ENCODE measurements at places on chromosomes 6 and 20. TPM values are rescaled to one million over a fixed set of nuclear protein-coding genes. Genes with fewer than 3 reads are reported as not detected.

PRPH2 gene
- 3.8 TPM for polyA plus RNA-seq

- DNase-seq, result no peak
Observed at GRCh38 chr20:33233129-33233774, 2.5 kb upstream of the BPIFA1 start.

CD109 gene
- 14.8 TPM for polyA plus RNA-seq

DNA sequence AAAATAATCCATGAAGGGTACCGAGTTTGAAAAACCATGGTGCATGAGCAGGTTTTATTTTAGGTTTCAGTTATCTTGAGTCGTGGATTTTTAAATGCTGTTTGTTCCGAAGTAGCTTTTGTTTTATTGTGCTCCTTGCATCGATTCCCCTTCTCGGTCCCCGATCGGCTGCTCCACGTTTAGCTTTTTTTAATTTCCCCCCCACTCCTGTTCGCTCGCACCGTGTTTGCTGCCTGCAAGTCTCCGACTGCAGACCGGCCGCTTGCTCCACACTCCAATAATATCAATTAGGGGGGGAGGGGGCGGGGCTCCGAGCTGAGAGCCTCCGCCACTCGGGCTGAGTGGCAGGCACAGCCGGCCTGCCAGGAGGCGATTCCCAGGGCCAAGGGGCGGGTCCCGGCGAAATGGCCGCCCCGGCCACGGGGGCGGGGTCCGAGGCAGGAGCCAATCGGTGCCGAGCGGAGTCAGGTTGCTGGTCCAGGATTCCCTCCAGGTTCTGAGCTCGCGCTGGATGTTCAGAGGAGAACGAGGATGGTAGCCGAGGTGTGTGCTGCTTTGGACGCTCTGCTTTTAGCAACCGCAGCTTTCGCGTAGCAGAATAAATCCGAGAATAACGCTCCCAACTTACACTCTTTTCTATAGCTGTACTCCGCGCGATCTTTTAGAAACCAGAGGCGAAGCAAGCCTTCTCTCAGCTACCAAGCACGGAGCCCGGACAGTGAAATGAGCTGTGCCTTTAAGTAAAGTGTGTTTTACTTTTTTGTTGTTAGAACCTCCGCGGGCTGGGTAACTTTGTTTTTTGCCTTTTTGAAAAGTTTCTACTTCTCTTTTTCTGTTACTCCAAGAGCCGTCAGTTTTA lies at the start of gene EPHA7:
Gene EPHA7 (minus strand): TSS at position 256 of the 859 bp plus-strand sequence. CDS start 218 bp downstream, at position 38.
- DNase-seq, result peak; percentile 95

DNA sequence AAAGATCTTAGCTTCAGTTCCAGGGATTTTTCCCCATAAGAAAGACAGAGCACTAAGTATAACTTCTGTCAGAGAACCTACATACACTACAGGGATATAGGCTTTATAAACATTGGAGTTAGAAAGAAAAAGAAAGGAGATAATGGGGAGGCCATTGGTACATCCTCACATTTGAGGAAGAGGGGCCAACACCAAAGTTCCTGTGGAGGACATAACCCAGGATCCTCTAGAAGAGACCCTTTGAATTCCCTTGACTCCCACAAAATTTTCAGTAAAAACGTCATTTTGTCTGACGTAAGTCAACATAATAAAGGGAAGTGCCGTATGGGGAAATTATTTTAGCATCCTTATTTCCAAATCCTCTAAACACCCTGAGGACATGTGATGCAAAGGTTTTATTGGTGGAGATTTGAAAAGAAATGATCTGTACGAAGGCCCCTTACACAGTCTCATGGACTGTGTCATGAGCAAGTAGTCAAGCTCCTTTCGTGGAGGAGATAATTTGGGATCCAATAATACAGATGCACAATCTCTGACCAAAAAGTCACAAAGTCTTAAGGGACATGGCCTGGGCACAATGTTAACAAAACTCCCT lies 33.2 kb downstream of the HLA-DRA start:
- no peak for DNase-seq

SLPI gene
- polyA plus RNA-seq, result not detected

RAET1L gene
- polyA plus RNA-seq, result not detected

DNA sequence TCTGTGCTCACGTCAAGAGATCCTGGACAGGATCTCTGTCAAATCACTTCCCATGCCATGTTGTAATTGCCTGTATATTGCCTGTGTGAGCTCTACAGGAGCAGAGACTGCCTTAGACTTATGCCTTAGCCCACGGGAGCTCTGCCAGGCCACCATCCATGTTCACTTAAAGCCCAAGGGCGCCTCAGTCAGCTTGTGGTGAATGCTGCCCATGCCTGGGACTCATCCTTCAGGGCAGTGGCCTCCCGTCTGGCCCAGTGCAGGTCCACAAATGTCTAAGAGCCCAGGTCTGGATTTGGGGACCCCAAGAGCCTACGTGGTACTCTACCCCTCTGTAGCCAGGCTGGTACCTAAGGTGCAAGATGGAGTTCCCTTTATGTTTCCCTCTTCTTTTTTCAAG lies 22.4 kb upstream of the BPIFA2 start:
- no peak for DNase-seq

- no peak for DNase-seq
Observed at GRCh38 chr6:16437095-16437494, 198.7 kb downstream of the GMPR start.

DNA sequence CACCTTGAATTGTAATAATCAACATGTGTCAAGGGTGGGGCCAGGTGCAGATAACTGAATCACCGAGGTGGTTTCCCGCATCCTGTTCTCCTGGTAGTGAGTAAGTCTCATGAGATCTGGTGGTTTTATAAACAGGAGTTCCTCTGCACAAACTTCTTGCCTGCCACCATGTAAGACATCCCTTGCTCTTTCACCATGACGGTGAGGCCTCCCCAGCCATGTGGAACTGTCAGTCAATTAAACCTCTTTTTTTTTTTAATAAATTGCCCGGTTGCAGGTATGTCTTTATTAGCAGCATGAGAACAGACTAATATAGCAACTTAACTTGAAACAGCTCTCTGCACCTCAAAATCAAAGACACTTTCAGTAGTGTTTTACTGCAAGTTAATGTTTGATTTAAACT lies 121.6 kb downstream of the OGFRL1 start:
- no peak for DNase-seq

DNA sequence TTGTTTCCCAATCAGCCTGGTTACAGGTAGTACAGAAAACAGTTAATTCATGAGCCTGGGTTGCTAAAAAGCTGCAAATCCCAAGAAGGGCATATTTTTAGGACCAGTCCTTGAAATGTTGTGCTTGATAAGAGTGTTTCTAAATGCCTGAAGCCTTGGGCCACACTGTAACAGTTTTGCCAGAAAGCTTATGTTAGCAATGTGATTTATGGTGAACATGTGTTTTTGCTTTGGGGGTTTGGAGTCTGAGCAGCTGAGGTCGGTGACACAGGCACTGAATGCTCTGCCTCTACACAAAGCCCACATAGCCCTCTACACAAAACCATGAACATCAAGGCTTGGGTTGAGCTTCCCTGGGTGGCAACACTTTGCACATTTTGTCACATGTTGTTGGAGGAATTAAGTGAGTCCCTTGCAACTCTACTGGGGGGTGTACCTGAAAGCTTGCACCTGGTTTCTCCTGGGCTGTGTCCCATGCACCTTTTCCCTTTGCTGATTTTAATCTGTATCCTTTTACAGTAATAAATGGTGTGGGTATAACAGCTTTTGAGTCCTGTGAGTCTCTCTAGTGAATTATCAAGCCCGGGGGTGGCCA lies 22.2 kb downstream of the AHI1 start:
- no peak for DNase-seq

- no peak for DNase-seq
Observed at GRCh38 chr6:121677571-121677970, 242.1 kb downstream of the GJA1 start.

DNA sequence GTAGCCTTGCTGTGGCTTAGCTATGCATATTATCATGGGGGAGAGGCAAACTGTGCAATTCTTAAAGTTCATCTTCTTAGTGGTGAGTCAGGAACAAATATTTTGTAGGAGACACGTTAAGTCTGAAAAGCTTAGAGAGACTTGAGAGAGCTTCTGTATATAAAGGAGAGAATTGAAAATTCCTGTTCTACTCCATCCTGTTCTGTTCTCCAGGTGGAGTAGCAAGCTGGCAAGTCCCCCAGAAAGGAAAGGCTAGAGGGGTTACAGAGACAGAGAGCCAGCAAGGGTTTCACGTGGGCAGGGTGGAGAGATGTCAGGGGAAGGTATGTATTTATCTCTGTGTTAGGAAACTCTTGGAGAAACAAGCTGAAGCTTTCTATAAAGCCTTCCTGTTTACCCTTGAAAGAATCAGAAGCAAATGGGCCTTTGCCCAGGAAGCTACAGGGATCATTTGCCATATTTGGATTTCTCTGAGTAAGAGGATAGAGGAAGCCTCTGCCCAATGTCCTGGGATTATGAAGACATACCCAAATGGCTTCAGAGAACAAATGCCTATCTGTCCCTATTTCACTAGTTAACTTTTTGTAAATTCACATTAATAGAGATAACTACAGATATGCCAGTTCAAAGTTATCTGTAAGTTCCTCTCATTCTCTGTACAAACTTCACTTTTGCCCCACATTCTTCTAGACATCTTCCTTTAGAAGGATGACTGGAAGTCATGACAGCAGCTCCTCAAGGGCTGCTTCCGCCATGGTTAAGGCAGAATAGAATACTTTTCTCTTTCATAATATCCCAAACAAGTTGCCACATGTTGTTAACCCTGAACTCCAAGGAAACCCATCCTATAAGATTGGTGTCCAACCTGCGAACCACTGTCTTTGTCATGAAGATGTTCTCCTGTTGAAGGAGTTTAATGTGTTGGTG lies 126.7 kb upstream of the NEDD9 start:
- DNase-seq, result no peak

DNA sequence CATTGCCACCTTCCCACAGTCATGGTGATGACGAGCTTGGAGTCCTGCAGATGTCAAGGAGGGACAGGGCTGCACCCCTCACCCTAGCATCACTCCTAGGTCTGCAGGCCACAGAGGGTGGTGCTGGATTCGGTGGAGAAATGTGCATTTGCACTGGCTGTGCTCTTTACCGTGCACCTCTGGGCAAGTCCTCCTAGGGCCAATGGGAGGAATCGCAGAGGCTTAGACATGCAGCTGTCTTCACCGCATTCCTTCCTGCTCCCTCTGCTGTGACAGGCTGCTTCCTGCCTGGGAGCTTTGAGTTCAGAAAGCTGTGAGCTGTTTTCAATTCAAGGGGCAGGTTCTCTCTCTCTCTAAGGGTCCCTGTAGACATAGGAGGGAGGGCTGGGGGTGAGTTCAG lies 85.1 kb downstream of the EDN3 start:
- DNase-seq, result no peak

GRCh38 chr6:87700397-87701343 lies 1.4 kb downstream of the AKIRIN2 start:
- peak; percentile 55 for DNase-seq

- DNase-seq, result no peak
Observed at GRCh38 chr20:59149678-59150504, 13.7 kb upstream of the ZNF831 start.

- DNase-seq, result no peak
Observed at GRCh38 chr6:706146-706545, 13.2 kb upstream of the EXOC2 start.

- no peak for DNase-seq
Observed at GRCh38 chr6:160792708-160793107, 90.7 kb downstream of the PLG start.

PRICKLE4 gene
- 5.4 TPM for polyA plus RNA-seq

NRN1 gene
- polyA plus RNA-seq, result 5.9 TPM

GRCh38 chr6:36479256-36479655 lies 36.5 kb downstream of the KCTD20 start:
- DNase-seq, result no peak

HLA-G gene
- 17.0 TPM for polyA plus RNA-seq

MCUR1 gene
- 63.1 TPM for polyA plus RNA-seq

PRND gene
- polyA plus RNA-seq, result 4.2 TPM

SLC22A16 gene
- 0.50 TPM for polyA plus RNA-seq

- DNase-seq, result no peak
Observed at GRCh38 chr6:136550330-136551071, at the start of gene MAP7. TSS of gene MAP7 (minus strand) at chr6:136550422. CDS start at chr6:136550408, 14 bp downstream.

FAXC gene
- polyA plus RNA-seq, result 5.4 TPM

GRCh38 chr6:142469220-142469619 lies 167.4 kb downstream of the ADGRG6 start:
- DNase-seq, result no peak
